T-helper 17 cell (primary cell): ENCODE measurements at places on chromosomes 5 and 9. TPM values are rescaled to one million over a fixed set of nuclear protein-coding genes. Genes with fewer than 3 reads are reported as not detected.

DNA sequence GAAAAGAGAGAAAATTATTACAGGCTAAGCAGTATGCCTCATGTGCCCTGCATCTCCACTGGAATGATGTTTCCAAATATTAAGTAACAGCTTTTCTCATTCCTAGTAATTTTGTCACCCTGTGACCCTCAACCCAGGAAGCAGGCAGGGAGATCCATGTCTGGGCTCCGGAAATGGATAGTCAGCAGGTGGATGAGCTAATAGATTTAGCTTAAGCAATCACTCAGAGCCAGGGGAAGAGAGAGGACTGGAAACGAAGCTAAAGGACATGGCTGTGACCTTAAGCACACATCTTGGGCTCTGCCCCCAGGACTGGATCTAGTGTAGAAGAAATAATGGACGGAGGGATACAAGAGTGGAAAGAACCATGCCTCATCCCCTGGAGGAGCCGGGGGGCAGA, 89.5 kb downstream of the ARSB start:
- H3K4me1 ChIP-seq, result peaks cover 3% of the 10 kb centered on the region
- H3K27me3 ChIP-seq, result no peaks in the 10 kb centered on the region
- H3K27ac ChIP-seq, result no peak overlapping the region
- DNase-seq, result no peak

DNA sequence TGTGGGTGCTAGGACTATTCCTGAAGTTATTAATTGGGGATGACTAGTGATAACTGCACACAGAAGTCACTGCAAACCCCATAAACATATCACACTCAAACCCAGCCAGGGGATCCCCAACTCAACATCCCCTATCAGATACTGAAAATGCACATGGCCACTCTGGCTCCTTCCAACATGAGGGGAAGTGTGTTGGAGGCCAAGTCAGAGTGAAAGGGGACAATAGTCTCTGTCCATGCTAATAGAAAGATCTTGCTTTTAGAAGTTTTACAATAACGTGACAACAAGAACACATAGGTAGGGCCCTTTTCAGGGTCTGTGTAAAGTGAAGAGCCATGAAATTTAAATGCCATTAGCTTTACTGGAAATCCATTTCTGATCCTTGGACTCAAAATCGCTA, 98.8 kb upstream of the SEMA6A start:
- H3K27me3 ChIP-seq, result peaks cover 26% of the 10 kb centered on the region
- H3K4me3 ChIP-seq, result no peak overlapping the region
- H3K36me3 ChIP-seq, result no peaks in the 10 kb centered on the region
- H3K27ac ChIP-seq, result no peak overlapping the region

GRCh38 chr5:176535664-176536131, 1.5 kb downstream of the RNF44 start:
- no peak for DNase-seq
- H3K27me3 ChIP-seq, result no peaks in the 10 kb centered on the region
- peaks cover 59% of the 10 kb centered on the region for H3K4me1 ChIP-seq
- H3K36me3 ChIP-seq, result peaks cover 3% of the 10 kb centered on the region
- H3K27ac ChIP-seq, result peak overlapping the region; percentile 99

DNA sequence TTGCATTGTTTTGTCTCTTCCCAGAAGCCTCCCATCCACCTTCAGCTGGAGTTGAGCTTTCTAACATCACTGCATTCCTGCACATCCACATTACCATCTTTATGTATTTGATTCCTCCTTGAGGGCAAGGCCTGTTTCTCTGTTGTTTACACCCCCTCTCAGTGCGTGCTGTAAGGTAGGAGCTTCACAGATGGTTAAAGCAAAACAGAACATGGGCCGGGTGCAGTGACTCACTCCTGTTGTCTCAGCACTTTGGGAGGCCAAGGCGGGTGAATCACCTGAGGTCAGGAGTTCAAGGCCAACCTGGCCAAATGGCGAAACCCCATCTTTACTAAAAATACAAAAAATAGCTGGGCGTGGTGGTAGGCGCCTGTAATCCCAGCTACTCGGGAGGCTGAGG, 110.9 kb downstream of the KCNIP1 start:
- no peak for DNase-seq
- peaks cover 6% of the 10 kb centered on the region for H3K4me1 ChIP-seq
- peaks cover 60% of the 10 kb centered on the region for H3K27me3 ChIP-seq
- H3K27ac ChIP-seq, result no peak overlapping the region
- no peak overlapping the region for H3K4me3 ChIP-seq

DNA sequence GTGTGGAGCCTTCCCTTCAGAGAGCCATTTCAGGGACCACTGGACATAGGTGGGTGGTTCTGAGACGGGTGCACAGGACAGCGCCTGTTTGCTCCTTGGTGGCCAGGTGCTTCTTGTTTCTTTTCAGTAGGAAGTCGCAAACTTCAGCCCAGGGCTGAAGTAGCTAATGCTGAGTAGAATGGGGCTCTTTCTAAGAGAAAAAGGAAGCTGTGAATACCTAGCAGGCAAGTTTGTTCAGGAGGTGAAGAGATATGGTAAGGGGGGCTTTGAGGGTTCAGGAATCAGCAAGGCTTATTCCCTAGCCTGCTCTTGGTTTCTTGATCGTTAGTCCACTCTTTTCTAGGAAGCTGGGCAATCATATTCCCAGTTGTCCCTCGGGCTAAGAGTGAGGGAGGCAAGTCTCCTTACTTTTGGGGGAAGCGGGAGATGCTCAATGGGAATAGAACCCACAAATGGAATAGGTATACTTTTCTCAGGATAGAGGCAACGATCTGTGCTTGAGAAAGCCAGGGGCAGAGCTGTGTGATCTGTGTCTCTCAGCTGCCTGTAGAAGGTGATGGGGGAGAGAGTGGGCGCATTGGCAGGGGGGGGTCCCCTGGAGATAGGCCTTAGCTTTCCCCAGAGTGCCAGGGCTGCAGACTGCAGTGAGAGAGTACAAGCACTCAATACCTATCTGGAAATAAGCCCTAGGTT, 1.9 kb upstream of the PURA start:
- no peaks in the 10 kb centered on the region for H3K36me3 ChIP-seq
- H3K27ac ChIP-seq, result peak overlapping the region; percentile 93
- peak overlapping the region; percentile 19 for H3K4me3 ChIP-seq
- H3K27me3 ChIP-seq, result no peaks in the 10 kb centered on the region
- DNase-seq, result no peak
- H3K4me1 ChIP-seq, result peaks cover 42% of the 10 kb centered on the region

DNA sequence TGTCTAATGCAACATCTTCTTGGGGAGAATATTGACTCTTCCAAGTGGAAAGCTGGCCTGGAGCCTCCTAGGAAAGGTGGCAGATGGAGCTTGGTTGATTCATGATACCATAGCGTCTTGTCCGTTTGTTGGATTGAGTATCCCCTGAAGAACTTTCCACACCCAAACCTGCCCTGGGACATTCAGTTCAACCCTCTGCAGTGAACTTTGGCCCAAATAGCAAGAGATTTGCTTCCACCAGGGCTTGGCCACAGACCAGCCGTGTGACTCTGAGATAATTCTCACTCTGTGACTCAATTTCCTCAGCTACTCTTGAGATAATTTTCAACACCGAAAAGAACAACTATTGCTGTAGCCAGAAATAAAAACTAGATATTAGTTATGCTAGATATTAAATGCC, 108.0 kb upstream of the RAD23B start:
- H3K4me1 ChIP-seq, result peaks cover 2% of the 10 kb centered on the region
- no peak for DNase-seq
- H3K27ac ChIP-seq, result no peak overlapping the region
- no peaks in the 10 kb centered on the region for H3K36me3 ChIP-seq
- peaks cover 62% of the 10 kb centered on the region for H3K27me3 ChIP-seq

DNA sequence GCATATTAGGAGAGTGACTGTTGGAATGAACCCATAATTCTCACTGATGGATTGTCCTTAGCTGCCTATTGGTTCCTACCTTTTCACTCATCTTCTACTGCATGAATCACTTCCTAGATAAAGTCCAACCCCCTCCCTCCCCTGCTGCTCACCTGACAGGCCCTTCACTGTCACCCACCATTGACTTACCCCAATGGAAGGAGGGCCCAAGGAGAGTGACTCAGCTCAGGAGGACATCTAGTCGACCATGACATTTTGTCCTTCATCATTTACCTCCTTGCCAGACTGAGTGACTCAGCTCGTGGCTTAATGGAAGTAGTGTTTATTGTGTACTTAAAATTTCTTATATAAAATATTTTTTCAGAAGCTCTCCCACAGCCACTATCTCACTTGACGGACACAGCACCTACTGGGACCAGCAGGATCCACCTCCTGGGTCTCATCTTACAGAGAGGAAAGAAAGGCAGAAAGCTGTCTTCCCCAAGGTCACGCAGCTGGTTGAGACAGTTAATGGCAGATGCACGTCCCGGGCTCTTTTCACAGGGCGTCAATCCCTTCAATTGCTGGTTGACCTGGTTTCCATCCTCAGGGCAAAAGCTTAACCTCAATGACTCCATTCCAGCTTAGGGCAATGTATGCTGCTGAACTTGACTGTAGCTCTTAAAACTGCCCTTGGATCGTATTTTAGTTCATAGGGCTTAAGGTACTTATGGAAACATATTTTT, 142.3 kb downstream of the MARCHF11 start:
- DNase-seq, result no peak
- H3K36me3 ChIP-seq, result no peaks in the 10 kb centered on the region
- H3K27ac ChIP-seq, result no peak overlapping the region
- H3K4me1 ChIP-seq, result no peaks in the 10 kb centered on the region

DNA sequence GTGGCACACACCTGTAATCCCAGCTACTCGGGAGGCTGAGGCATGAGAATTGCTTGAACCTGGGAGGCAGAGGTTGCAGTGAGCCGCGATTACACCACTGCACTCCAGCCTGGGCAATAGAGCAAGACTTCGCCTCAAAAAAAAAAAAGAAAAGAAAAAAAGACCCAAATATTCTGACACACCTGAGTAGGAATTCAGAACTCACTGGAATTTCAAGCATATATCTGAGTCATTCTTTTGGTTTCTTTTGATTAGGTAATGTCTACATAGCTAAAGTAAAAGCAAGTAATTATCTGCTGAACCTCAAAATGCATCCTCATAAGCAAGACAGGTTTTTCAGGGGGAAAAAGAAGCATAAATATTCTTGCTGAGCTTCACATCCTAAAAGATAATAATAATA, 35.9 kb downstream of the ANKRD31 start:
- no peaks in the 10 kb centered on the region for H3K27me3 ChIP-seq
- H3K4me1 ChIP-seq, result no peaks in the 10 kb centered on the region

GRCh38 chr5:60639544-60639943, 60.4 kb downstream of the DEPDC1B start:
- no peak for DNase-seq
- no peak overlapping the region for H3K27ac ChIP-seq
- no peak overlapping the region for H3K4me3 ChIP-seq
- no peaks in the 10 kb centered on the region for H3K27me3 ChIP-seq
- no peaks in the 10 kb centered on the region for H3K4me1 ChIP-seq
- H3K36me3 ChIP-seq, result no peaks in the 10 kb centered on the region

DNA sequence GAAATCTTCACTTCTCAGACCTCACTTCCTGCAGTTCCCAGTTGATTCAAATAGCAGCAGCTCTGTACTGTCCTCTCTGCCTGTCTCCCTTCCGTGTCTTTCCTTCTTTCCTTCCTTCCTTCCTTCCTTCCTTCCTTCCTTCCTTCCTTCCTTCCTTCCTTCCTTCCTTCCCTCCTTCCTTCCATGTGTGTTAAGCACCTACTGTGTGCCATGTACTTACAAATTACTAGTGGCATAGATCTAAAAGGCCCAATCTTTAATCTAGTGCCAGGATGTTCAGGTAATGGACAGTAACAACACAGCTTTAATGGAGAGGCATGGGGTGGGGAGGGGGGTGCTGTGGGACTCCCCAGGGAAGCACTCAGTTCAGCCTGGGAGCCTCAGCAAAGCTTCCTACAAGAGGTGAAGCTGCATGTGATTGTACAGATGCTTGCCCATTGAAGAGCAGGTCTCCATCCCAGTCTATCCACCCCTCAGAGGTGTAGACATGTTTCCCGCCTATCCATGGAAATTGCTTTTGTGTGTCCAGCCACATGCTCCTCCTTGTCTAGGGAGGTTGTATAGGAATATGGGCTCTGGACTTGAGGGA, 106.0 kb downstream of the RGS3 start:
- peak overlapping the region; percentile 8 for H3K27ac ChIP-seq

DNA sequence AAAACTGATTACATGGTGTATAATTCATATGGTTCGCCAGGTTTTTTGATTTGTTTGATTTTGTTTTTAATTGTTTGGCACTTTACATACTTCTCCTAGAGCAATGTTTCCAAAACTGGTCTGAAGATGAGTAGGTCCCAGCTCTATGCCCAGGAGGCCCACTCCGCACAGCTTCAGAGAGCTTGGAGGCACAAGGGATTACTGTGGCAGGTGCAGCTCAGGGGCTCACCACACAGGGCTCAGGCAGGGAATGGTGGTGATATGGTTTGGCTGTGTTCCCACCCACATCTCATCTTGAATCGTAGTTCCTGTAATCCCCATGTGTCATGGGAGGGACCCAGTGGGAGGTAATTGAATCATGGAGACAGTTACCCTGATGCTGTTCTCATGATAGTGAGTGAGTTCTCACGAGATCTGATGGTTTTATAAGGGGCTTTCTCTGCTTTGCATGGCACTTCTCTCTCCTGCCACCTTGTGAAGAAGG, 296.6 kb downstream of the MED10 start:
- H3K27ac ChIP-seq, result no peak overlapping the region
- no peak for DNase-seq

DNA sequence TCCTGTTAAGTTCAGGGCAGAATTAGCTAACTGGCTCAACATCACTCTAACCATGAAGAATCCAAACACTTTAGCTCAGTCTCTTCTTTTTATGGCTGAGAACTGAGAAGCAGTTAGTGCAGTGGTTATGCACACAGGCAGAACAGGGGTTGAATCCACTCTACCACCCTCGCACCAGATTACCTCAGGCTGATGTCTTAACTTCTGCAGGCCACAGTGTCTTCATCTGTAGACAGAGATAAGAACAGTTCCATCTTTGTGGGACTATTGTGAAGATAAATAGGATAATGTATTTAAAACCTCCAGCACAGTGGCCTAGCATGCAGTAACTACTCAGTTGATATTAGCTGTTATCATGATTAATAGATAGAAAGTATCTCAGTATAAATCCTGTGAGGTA, 54.8 kb downstream of the FAM114A2 start:
- peaks cover 2% of the 10 kb centered on the region for H3K36me3 ChIP-seq
- H3K4me3 ChIP-seq, result no peak overlapping the region
- H3K27ac ChIP-seq, result no peak overlapping the region
- no peak for DNase-seq
- H3K27me3 ChIP-seq, result peaks cover 4% of the 10 kb centered on the region

GRCh38 chr5:159342840-159343239, 12.6 kb upstream of the IL12B start:
- peaks cover 39% of the 10 kb centered on the region for H3K4me1 ChIP-seq
- H3K4me3 ChIP-seq, result no peak overlapping the region
- H3K36me3 ChIP-seq, result peaks cover 3% of the 10 kb centered on the region
- no peaks in the 10 kb centered on the region for H3K27me3 ChIP-seq
- no peak for DNase-seq

HRH2 gene
- 4.9 TPM for total RNA-seq

PHPT1 gene
- 33.8 TPM for total RNA-seq

ANKRD20A1 gene
- total RNA-seq, result 1.7 TPM

S100Z gene
- 1.2 TPM for total RNA-seq

THBS4 gene
- total RNA-seq, result 0.21 TPM

ANKRD33B gene
- total RNA-seq, result 13.9 TPM

SHOC1 gene
- total RNA-seq, result not detected
